ENCODE measurements at places on chromosomes 7 and 10.

DNA sequence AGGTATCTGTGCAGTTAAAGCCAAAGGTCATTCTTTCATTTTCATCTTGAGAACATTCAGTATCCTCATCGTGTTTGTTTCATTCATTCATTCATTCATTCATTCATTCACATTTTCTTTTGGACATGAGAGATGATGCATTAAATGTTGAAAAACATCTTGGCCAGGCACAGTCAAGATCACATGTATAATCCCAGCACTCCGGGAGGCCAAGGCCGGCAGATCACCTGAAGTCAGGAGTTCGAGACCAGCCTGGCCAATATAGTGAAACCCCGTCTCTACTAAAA lies 34.3 kb downstream of the APBB1IP start:
- DNase-seq = no peak

DNA sequence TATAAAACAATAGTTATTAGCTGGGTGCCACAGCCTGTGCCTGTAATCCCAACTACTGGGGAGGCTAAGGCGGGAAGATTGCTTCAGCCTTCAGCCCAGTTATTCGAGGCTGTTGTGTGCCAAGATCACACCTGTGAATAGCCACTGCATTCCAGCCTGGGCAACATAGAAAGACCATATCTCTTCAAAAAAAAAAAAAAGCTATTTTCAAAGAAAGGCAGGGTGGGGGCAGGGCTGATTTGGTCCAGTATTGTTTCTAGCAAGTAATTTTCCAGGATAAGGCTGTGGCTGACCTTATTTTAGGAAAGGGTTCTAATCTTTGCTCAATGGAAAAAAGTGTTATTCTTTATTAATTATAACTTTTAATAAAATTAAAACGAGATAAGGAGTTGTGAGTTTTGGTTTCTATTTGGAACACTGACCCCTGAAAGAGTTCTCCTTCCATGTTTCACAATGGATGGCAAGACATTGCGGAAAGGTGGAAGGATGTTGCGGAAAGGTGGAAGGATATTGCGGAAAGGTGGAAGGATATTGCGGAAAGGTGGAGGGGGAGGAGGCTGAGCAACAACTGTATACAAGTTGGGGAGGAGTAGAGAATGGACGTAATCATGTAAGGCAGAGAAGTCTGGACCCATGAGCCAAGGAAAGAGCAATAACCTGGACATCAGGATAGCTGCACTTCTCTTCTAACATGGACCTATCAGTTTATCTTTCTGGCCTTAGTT lies 1.5 kb upstream of the C1GALT1 start:
- DNase-seq = no peak

- DNase-seq = no peak
Measured at GRCh38 chr10:79405995-79406515, 39.4 kb downstream of the ZCCHC24 start.

- no peak for DNase-seq
Measured at GRCh38 chr7:104933521-104933988, 80.5 kb upstream of the KMT2E start.

- no peak for DNase-seq
Measured at GRCh38 chr7:139471740-139472353, 11.6 kb downstream of the KLRG2 start.

- no peak for DNase-seq
Measured at GRCh38 chr7:132739271-132739955, 163.1 kb upstream of the PLXNA4 start.

GRCh38 chr10:101000127-101000914 lies 713 bp downstream of the LZTS2 start:
- no peak for DNase-seq

DNA sequence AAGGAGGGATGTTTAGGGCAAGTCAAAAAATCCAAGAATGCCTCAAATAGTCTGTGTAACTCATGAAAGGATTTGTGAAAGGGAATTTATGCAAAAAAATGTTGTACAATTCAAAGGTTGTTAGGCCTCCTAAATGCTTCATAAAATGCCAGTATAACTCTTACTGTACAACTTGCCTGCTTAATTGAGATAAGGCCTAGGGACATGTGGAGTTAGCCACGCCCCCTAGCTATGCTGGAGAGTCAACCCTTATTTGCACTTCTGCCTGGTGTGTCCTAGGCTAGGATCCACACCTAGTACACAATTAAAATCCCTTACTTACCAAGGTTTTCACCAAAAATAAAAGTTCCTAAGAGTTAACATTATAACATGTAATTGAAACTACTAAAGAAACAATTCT lies 77.2 kb downstream of the ZNF680 start:
- DNase-seq = no peak

DNA sequence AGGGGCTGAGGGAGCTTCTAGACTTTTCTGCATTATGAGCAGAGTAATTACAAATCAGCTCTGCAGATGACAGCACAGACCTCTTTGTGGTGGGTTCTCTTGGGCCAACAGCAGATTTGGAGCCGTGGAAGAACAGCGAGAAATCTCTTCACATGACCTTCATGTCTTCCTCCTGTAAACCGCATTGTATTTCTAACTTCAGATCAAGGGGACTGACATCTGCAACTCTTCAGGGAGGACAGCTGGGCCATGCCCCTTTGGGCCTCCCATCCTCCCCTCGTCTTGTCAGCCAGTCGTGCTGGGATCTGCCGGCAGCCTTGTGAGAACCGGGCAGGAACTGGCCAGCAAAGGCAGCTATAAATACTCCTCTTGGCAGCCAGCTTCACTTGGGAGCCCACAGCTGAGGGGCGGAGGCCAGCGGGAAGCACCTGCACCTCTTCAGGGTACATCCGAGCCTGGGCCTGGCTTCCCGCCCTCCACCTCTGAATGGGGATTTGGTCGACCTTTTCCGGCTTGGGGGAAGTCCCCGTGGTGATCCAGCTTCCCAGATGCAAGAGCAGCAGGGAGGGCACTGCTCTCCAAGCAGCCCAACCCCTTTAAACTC lies 54.7 kb downstream of the STEAP1B start:
- DNase-seq = no peak

DNA sequence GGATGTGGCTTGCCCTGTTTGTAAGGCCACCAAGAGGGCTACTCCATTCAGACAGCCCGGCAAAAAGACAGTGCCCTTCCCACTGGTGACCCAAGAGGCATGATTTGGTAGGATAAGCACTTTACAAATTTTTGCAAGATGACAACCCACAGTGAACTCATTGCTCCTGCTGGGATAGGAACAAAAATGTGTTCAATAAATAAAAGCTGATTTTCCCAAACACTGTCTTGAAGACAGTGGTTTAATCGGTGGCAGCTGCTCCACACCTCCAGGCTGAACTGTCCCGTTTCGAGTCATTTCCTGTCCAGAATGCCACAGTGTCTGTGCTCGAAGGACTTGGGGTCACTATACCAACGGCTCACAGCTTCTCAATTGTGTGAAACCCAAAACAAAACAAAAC lies 45.1 kb upstream of the NPTX2 start:
- no peak for DNase-seq

DNA sequence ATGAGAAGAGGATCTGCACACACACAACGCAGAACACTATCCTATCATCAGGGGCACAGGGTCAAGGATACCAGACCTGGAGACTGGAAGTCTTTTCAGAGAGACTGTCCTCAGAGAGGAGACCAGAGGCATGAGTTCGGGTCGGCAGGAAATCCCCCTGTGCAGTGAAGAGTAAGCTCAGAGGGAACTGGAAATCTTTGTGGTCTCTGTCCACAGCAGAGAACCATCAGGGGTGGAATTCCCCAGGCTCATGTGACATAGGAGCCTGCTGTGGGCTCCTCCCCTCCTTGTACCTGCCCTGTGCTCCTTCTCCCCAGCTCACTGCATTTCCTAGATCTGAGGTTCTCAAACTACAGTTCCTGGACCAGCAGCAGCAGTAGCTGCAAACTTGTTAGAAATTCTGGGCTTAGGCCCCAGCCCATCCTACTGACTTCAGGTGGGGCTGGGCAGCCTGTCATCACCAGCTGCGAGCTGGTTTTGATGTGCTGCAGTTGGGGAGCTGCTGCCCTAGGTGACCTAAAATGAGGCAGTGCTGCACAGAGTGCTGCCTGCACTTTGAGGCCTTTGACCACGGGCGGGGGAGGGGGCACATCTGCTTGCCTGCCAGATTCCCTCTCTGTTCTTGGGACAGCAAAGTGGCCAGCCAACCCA lies 2.4 kb downstream of the ZMIZ2 start:
- no peak for DNase-seq

GRCh38 chr10:84026821-84027257 lies 112.5 kb upstream of the GHITM start:
- peak; percentile 7 for DNase-seq

DNA sequence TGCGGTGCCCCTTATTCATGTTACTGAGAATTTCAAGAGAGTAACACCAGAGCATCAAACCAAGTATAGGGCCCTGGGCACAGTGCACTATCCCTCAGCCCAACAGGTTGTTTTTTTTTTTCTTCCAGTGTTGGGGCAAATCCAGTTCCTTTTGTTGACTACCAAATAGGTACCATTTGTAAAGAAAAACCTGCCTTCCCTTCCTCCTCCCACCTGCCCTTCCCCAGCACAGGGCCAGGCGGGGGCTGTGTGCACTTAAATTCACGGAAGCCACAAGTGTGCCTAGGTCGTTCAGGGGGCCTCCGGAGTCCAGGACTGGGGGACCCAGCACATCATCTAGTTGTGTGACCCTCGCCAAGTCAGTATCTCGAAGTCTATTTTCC lies 595 bp upstream of the SFXN4 start:
- no peak for DNase-seq

- no peak for DNase-seq
Measured at GRCh38 chr7:96152706-96153105, 169.2 kb downstream of the SLC25A13 start.

DNA sequence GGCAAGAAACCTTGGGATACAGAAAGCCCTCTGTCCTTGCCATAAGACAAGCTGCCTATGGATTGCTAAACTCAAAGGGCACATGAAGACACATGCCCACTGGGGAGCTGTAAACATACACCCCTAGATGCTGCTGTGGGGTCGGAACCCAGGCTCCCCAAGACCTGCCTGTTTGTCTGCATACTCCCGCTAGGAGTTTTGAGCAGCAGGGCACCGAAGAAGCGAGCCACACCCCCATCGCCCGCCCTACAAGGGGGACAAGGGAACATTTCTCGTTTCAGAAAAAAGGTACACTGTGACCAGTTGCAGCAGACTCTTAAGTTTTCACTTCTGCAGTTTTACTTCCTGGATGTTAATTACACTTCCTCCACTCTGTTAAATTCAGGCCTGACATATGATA lies 680.2 kb upstream of the GHITM start:
- no peak for DNase-seq

- DNase-seq = no peak
Measured at GRCh38 chr7:131619336-131620305, 63.2 kb upstream of the PODXL start.

GRCh38 chr7:25031007-25031406 lies 51.0 kb upstream of the OSBPL3 start:
- no peak for DNase-seq

DNA sequence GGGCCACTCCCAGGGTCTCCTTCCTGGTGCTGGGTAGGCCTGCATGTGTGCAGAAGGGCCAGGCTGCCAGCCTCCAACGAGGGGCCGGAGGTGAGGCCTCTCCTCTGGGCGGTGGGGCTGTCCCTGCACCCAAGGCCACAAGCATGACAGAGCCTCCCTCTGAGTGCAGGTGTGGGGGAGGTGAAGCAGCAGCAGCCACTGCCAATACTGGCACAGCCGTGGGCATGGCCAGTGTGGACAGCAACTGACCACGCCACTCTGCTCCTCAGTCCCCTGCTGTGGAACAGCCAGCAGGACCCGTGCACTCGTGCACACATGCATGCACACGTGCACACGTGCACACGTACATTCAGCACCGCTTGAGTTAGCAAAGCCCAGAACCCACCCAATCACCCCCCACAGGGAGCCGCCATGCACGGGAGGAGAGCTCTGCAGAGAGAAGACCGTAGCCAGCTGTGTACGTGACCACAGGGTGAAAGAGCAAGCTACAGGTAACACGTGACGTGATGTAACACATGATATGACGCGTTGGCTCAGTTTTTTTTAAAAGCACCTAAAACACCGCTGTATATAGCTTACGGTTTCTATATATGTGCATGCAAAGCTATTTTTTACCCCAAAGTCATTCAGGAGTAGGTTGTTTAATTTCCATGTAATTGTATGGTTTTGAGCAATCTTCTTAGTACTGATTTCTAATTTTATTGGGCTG lies 23.1 kb downstream of the PAPOLB start:
- DNase-seq = no peak

DNA sequence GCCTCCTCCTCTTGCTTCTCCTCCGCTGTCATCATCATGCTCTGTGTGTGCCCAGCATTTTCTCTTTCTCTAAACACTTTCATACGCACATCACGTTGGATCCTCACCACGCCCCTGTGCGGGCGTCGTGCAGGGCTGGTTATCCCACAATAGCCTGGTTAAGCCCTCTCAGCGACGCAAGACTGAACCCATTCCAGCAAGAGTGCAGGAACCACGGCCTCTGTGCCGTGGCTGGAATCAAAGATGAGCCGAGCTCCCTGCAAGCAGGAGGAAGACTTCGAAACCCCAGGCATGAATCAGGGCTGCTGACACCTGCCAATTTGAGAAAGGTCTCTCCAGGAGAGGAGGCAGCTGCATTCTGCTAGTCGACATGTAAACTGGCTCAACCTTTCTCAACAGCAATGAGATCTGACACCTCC lies 74.8 kb upstream of the FOXK1 start:
- no peak for DNase-seq

DNA sequence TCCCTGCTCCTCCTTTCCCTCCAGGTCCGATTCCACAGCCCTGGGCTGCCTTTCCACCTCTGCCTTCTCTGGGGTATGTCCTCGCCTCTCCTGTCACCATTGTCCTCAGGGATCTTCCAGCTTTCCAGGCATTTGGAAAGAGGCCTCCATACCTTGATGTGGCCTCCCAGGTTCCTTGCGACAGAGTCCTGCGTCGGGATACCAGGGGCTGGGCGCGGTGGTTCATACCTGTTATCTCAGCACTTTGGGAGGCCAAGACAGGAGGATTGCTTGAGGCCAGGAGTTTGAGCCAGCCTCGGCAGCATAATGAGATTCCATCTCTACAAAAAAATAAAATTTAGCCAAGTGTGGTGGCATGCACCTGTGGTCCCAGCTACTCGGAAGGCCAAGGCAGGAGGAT lies 171.1 kb downstream of the CUX1 start:
- no peak for DNase-seq

DNA sequence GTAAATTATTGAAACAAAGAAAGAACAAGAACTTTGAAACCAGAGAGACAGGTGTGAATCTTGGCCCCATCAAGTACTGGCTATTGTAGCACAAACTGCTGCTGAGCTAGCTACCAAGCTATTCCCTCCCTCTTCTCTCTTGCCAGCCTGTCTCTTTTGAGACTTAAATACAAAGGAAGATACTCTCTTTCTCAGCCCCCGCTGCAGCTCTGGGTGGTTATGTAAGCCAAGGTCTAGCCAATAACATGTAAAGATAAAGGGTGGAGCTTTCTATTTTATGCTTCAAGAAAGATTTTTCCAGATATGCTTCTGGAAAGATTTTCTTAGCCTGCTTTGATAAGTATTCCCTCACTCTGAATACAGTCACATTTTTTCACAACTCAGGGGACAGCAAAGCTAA lies 17.2 kb downstream of the BAZ1B start:
- no peak for DNase-seq

GRCh38 chr7:144011458-144012230 lies 11.5 kb downstream of the OR6B1 start:
- DNase-seq = no peak

Measured in HCT116 (cell line).